ENCODE measurements at places on chromosomes 13 and 19.

DNA sequence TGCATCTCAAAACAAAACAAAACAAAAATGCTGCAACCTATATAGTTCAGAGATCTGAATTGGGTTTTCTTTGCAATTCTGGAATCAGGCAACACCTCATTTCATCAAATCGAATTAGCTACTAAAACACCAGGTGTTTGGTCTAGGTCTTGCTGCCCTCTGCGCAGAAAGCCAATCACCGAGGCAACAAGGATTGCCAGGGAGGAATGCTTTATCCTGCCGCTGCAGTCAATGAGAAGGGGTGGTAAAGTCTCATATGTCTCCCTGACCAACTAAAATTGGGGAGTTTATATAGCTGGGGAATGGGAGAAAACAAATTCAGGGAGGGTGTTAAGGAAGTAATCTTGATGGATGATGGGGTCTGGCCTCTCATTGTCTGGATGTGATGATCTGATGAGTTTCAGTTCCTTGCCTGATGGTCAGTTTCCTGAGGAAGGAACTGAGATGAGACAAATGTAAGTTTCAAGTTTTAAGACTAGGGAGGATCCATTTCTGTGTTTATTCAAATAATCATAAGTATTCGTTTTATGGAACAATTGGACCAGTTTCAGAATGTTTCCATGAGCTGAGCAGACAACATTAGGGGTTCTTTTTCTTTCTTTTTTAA lies 5.0 kb upstream of the YJU2 start:
- no peak for DNase-seq

GRCh38 chr13:42762917-42763316 lies 18.5 kb upstream of the FAM216B start:
- DNase-seq: no peak

DNA sequence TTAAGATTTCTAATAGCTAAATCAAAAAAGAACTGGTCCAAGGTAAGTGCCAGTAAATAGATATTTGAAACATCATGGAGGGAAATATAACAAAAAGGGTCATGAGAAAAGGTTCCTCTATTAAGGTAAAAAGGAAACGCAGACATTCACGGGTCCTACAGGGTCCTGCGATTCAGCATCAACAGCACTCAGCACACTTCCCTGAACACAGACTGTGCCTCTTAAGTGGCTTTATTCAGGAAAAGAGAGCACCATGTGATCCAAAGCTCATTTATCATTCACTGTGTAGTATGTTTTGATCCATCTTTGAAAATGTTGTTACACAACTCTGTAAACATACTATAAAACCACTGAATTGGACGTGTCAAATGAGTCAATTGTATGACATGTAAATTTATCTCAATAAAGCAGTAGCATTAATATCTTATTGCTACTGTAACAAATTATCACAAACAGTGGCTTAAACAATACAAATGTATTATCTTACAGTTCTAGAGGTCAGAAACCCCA lies 33.7 kb downstream of the CRYL1 start:
- DNase-seq: no peak

- no peak for DNase-seq
Observed at GRCh38 chr19:19538061-19538784, at the start of gene CILP2. CILP2 (plus strand) TSS chr19:19538265; CDS start chr19:19538350, 85 bp downstream.

DNA sequence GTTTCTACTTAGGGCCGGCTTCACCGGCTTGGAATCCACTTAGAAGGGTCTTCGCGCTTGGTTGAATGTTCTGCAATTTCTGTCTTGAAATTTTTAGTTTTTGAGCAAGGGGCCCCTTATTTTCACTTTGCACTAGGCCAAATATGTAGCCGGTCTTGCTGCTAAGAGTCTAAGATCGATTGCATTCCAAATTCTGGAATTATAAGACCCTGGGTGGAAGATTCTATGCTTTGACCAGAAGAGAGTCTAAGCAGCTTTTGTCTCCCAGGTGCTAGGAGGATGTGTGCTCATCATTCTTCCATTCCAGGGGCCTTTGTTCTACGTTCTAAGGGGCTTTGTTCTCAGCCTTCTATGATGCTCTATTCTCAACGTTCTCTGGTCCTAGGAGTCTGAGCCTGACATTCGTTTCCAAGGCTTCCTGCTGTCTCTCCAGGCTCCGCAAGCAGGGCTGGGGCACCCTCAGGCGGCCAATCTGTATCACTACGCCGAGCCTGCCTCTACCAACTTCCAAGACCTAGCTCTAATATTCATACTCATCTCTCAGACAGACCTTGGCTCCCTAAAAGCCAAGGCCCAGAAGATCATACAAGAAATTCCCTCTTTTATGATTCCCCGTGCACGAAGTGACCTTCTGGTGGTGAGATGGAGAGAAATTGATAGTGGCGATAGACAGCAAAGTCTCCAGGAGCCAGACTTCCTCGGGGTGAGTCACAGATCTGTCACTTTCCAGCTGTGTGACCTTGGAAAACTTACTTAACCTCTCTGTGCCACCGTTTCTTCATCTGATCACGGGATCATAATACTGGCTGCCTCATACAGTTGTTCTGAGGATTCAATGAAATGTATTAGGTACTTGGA lies 982 bp upstream of the DACT3 start:
- peak; percentile 44 for DNase-seq
